ENCODE measurements at places on chromosomes 5 and 9. TPM values are rescaled to one million over a fixed set of nuclear protein-coding genes. Genes with fewer than 3 reads are reported as not detected.

WDR38 gene
- 1.2 TPM for total RNA-seq

CHSY3 gene
- 2.2 TPM for total RNA-seq

MLANA gene
- not detected for total RNA-seq

PELO gene
- 11.8 TPM for total RNA-seq

ORM2 gene
- not detected for total RNA-seq

CAVIN4 gene
- 0.20 TPM for total RNA-seq

CARTPT gene
- 0.63 TPM for total RNA-seq

RASEF gene
- 0.08 TPM for total RNA-seq

ZNF883 gene
- total RNA-seq: 3.0 TPM

RPP25L gene
- total RNA-seq: 20.6 TPM

C9orf153 gene
- total RNA-seq: 0.68 TPM

TTLL11 gene
- 12.7 TPM for total RNA-seq

ARHGEF37 gene
- 9.9 TPM for total RNA-seq

IFNA2 gene
- not detected for total RNA-seq

GKAP1 gene
- total RNA-seq: 12.6 TPM

LCN10 gene
- total RNA-seq: 5.2 TPM

DNAJA1 gene
- total RNA-seq: 156 TPM

PCDHA6 gene
- 0.81 TPM for total RNA-seq

LRRC19 gene
- not detected for total RNA-seq

CATSPER3 gene
- total RNA-seq: 0.63 TPM

TAF1L gene
- total RNA-seq: 0.05 TPM

PCDHB2 gene
- 4.0 TPM for total RNA-seq

GCNT1 gene
- total RNA-seq: 1.1 TPM

PLPPR1 gene
- not detected for total RNA-seq

POU5F2 gene
- total RNA-seq: 0.83 TPM

TEK gene
- total RNA-seq: 3.3 TPM

CCNJL gene
- total RNA-seq: 10.5 TPM

CAMK2A gene
- 0.12 TPM for total RNA-seq

MARCOL gene
- not detected for total RNA-seq

PAIP2 gene
- total RNA-seq: 105 TPM
